ENCODE measurements at places on chromosomes 7 and 10. TPM values are rescaled to one million over a fixed set of nuclear protein-coding genes. Genes with fewer than 3 reads are reported as not detected.

FAM13C gene
- total RNA-seq: 0.51 TPM

GRM3 gene
- not detected for total RNA-seq

SEC24C gene
- 85.7 TPM for total RNA-seq

FEZF1 gene
- not detected for total RNA-seq
